ENCODE measurements at places on chromosomes 12 and 14. TPM values are rescaled to one million over a fixed set of nuclear protein-coding genes. Genes with fewer than 3 reads are reported as not detected.

Gene CISTR
- not detected for total RNA-seq

Gene WNT1
- total RNA-seq = 2.7 TPM

Gene B3GNT4
- total RNA-seq = not detected

Gene GARIN6
- total RNA-seq = not detected

Gene TAS2R7
- not detected for total RNA-seq

Gene TOMM20L
- 0.56 TPM for total RNA-seq

Gene NR2C1
- 48.3 TPM for total RNA-seq

Gene RAD9B
- 0.31 TPM for total RNA-seq

Gene KLHDC2
- total RNA-seq = 142 TPM

Gene NRDE2
- total RNA-seq = 17.9 TPM

Gene KLRC3
- total RNA-seq = not detected

Gene DDN
- total RNA-seq = 0.30 TPM

Gene TTC9
- total RNA-seq = 7.0 TPM

Gene BCAT1
- total RNA-seq = 0.91 TPM

DNA sequence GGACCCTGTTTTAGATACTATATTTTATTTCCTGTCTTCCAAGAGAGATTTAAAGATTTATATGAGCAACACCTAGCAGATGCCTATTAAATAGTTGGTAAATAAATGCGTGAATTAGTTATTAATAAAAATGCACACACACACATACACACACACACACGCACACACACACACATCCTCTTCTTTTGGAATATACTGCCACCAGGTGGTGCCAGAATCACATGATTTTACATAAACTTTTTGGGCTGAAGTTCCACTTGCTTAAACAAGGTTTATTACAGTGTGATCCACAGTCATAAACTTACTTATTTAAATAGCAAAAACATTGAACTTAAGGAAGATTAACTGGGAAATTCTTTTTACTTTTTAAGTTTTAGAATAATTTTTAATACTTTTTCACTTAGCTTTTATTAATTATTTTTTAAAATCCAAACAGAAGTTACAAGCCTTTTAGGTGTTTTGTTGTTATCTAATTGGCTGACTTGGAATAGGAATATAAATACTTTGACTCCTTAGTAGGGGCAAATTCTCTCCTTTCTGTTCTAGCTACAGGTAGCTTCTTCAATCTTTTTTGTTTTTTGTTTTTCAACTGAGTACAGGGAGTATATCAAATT is 17.5 kb downstream of the RAD51B start:
- H3K4me3 ChIP-seq = no peak overlapping the region
- H3K4me1 ChIP-seq = no peaks in the 10 kb centered on the region
- peak; percentile 65 for DNase-seq
- peaks cover 5% of the 10 kb centered on the region for H3K36me3 ChIP-seq

DNA sequence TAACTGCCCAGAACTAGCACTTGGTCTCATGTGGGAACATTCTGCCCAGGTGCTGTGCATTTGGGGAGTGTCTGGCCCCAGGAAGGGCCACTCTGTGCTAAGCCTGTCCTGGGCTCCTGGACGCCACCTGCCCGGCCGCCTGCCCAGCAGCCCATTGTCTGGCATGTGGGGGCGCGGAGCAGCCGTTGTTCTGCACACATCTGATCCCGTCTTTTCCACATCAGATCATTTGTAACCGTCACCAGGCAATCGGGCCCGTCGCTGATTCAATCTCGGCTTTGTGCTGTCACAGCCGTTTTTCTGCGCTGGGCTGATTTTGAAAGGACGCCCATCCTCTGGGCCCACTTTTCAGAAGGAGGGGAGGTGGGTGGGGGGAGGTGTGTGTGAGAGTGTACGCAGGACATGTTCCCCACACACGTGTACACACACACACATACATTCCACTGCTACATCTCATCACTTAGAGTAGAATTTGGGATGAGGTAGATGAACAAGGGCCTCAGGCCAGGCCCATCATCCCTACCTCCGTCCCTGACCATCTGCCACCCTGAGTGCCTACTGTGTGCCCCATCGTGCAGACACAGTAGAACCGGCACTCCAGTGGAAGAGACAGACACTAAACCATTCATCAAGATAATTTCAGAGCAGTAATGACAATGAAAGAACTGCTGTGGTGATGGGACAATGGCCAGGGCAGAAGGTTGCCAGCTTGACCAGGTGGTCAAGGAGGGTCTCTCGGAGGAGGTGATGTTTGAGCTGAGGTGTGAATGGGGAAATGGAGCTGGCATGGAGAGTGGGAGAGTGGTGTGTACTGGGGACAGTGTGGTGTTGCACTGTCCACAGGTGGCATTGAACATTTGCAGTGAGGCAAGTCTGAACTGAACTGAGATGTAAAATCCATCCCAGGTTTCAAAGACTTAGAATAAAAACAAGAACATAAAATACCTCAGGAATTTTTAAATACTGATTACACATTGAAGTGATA is 19.0 kb downstream of the FAM222A start:
- no peaks in the 10 kb centered on the region for H3K4me1 ChIP-seq
- no peak overlapping the region for H3K4me3 ChIP-seq
- no peaks in the 10 kb centered on the region for H3K36me3 ChIP-seq
- no peak for DNase-seq
- no peak overlapping the region for H3K27ac ChIP-seq

DNA sequence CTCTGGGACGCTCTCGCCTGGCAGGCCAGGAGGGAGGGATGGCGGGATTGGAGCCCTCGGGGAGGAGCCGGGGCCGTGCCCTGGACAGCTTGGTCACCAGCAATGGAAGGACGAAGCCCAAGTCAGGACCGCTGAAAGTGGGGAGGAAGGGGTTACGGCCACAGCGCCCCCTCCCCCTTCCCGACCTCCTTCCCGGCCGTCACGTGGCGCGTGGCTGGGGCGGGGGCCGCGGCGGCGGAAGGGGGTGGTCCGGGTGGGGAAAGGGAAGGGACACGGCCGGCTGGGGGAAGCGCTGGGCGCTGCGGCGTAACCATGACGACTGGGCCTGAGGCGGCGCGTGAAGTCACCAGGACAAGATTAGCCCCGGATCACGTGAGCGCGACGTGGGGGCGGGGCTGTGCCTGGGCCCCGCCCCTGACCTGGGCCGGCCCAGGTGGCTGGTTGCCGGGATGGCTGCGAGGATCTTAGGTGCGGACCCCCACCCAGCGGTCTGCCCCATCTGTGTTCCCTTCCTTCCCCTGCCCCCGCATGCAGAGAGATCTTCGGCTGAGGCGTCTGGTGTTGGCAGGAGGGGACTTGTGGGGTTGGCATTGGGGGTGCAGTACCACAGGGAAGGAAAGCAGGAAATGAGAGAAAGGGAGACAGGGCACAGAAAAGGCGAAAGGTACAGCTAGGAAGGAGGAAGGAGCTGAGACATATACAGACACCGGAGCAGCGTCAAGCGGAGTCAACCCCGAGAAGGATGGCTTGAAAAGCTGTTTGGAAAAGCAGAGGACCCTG is 6.2 kb downstream of the MAP3K12 start:
- H3K4me1 ChIP-seq = peaks cover 29% of the 10 kb centered on the region
- H3K27ac ChIP-seq = peak overlapping the region; percentile 69
- H3K36me3 ChIP-seq = no peaks in the 10 kb centered on the region

DNA sequence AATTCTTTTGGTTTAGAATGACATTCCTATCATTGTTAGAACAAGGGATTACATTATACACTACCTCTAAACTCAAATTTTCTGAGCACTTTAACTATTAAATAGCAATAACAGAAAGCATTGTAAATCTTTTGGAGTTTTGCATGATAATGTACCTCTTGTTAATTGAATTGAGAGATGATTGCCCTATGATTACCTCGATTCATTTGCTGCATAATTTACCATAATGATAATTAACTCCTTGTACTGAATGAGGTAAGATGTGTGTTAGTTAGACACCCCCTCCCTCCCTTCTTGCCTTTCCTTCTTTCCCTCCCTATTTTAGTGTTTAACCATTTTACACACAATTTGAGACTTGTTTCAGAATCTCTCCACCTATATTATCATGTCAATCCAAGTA is 469.2 kb downstream of the DIO2 start:
- H3K4me1 ChIP-seq = no peaks in the 10 kb centered on the region
- no peak for DNase-seq
- H3K4me3 ChIP-seq = no peak overlapping the region
- no peaks in the 10 kb centered on the region for H3K27me3 ChIP-seq
- H3K36me3 ChIP-seq = no peaks in the 10 kb centered on the region
- no peak overlapping the region for H3K27ac ChIP-seq

- DNase-seq = no peak
- no peaks in the 10 kb centered on the region for H3K36me3 ChIP-seq
- no peaks in the 10 kb centered on the region for H3K4me1 ChIP-seq
- H3K27me3 ChIP-seq = peaks cover 3% of the 10 kb centered on the region
- no peak overlapping the region for H3K4me3 ChIP-seq
- H3K27ac ChIP-seq = no peak overlapping the region
These were observed 107.8 kb upstream of the ARID2 start for GRCh38 chr12:45621703-45622102.

DNA sequence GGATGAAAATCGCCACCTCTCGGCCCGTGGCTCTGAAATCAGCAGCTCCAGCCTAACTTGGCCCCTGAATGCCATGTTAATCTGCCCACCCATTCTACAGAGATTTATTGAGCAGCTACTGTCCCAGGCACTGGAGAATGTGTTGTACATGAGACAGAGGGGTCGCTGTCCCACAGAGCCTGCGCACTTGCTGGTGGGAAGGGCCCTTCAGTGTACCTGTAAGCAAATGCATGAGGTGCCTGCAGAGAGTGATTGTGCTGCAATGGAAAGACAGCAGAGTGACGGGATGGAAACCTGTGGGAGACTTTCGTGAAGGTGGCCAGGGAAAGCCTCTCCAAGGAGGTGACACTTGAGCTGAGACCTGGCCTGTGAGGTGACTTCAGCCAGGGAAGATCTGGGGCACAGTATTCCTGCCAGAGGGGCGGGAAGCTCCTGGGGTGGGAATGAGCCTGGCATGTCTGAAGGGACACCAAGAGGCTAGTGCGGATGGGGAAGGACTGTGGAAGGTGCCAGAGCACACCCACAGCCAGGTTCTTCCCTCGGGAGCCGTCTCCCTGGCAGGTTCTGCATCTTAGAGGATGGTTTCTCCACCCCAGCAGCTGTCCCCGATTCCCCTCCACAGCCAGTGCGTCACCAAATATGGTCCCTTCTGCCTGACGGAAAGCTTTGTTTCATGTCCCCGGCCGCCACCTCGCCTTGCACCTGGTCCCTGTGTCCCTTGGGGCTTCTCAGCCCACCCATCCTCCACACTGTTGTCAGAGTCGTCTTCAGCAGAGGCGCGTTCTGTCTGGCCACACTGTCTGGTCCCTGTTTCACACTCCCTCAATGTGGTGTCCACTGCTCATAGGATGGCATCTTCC is 8.7 kb downstream of the SMIM41 start:
- DNase-seq = no peak
- H3K4me1 ChIP-seq = peaks cover 4% of the 10 kb centered on the region
- H3K27ac ChIP-seq = no peak overlapping the region
- H3K27me3 ChIP-seq = peaks cover 33% of the 10 kb centered on the region
- H3K4me3 ChIP-seq = no peak overlapping the region
